Activated CD4-positive, alpha-beta T cell treated with anti-CD3 and anti-CD28 coated beads, Interleukin-2, amount 50 U/mL, for 48 hours (primary cell): ENCODE measurements at places on chromosomes 3 and 15.

DNA sequence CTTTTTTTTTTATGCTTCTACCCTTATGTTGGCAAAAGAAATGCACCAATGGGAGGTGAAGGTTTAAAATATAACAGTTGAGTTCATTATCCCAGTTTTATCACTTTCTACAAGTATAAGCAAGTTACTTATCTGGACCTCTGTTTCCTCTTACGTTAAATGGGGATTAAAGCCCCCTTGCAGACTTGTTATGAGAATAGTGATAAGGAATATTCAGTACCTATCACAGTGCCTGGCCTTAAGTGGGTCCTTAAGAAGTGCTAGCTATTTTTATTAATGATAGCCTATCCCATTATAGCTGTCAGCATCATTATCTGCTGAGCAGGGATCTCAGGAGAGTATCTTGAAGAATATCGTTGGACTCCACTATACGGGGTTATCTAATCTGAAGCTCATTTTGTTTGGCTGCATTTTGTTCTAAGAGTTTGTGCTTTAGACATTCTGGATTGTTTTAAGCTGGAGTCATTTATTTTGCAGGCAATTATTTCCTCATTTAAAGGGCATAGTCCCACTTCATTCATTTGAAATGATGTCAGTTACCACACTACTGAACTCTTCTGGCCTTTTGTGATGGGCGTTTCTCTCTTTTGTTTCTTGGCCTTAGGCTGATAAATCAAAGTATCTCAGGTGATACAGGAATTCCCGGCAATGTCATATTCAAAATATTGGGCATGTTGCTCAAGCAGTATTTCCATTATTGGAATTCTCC is 28.8 kb downstream of the RAB8B start:
- no peak for DNase-seq

- DNase-seq: no peak
Measured at GRCh38 chr3:99803297-99803696, 14.4 kb upstream of the CMSS1 start.

- DNase-seq: no peak
Measured at GRCh38 chr15:100016632-100017031, 283.4 kb upstream of the LYSMD4 start.

GRCh38 chr15:67415181-67415580 is 105.8 kb upstream of the C15orf61 start:
- no peak for DNase-seq

- no peak for DNase-seq
Measured at GRCh38 chr3:65338571-65338970, 650.8 kb upstream of the ADAMTS9 start.

- DNase-seq: no peak
Measured at GRCh38 chr3:99627062-99627826, 11.2 kb upstream of the COL8A1 start.

- DNase-seq: no peak
Measured at GRCh38 chr3:46202535-46202934, 5.6 kb downstream of the CCR1 start.
